Activated T-cell treated with anti-CD3 and anti-CD28 coated beads for 24 hours (primary cell): ENCODE measurements at places on chromosomes 1 and 21.

DNA sequence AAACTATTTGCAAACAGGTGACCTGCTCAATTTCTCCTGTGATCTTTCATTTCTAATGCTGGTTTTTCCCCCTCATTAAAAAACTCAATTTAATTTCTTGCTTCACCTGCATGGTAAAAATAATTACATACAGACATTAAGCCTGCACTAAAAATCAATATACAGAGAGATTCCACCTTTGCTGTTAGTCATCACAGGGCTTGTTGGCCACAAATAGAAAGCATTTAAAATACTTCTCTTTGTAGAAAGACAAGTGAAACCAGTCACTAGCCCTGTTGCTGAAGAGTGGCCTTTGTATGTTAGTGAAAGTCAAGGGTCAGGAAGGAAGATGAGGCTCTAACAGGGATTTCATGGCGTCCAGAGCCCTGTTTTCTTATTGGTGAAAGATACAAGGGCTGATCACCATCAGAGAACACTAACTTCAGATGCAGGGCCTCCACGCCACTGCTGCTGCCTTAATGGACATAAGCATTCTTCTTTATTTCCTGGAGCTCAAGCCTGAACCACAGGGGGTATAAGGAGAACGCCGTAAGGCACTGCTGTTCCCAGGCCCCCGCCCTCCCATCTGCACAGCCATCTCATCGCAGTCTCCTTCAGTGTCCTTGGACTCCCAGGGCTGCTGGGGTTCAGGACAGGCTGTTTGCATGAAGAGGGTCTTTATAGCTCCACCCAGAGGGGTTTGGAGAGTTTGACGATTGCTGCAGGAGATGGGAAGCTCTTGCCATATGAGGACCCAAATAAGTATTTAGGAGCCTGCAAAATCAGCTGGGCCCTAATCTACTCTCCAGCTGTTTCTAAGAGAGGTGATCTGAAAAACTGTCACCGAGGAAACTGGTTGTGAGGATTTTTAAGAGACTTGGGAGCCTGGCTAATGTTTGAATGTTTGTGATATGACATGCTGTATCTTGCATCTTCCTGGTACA, 117.3 kb upstream of the IRF2BP2 start:
- DNase-seq: no peak

DNA sequence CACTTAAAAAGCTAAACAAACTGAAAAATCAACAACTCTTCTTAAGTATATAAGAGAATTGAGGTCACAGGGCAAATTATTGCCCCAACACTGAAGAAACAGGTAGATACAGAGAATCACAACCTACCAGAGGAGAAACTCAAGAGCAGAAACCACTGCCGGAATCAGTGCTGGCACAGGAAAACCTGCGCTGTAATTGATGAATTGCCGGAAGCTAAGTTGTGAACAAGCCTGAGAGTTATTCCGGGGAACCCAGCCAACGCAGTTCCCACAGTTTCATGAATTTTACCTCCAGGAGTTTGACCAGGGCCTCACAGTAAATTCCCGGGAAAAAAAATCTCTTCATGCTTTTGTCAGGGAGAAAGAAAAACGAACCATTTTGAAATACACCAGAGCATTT, 657.1 kb upstream of the BRINP3 start:
- no peak for DNase-seq

GRCh38 chr1:95138223-95138622, 21.1 kb downstream of the TLCD4 start:
- no peak for DNase-seq

GRCh38 chr1:94296018-94296417, 58.6 kb upstream of the ARHGAP29 start:
- no peak for DNase-seq

DNA sequence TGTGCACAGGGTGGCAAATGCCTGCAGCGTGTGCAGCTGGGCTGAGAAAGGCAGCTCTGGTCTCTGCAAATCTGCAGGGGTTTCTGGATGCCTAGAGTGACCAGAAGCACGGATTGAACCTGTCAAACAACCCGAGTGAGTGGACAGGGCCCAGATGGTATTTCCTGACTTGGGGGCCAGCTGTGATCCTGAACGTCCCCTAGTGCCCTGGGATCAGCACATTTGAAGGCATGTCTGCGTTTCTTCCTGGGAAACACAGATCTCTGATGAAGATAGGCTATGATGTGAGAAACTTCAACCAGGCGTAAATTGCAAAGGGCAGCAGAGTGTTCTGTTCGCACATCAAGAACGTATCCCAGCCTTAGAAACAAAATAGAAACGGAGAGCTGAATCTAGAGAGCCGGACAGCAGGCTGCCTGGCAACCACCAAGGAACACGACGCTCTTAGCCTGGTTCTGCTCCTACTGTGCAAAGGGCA, 163.1 kb downstream of the KCNJ6 start:
- DNase-seq: no peak

GRCh38 chr1:40928699-40929098, 50.8 kb upstream of the CTPS1 start:
- DNase-seq: no peak

DNA sequence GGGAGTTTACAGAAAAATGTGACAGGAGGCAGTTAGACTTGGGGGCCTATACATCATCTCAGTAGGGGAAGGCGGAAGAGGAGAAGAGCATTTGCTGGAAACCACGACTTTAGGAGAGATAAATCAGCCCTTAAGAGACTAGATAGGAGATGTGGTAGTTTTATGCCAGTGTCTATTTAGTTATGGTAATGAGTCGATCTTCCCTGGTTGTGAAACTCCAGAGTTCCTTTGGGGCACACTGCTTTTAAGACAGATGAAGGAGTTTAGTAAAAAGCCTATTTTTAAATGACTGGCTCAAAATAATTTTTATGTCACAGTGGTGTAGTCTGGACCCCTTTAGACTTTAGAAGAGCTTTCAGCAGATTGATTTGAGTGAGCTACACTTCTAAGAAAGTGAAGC, 7.8 kb downstream of the PGM1 start:
- DNase-seq: no peak
